PC-9 (cell line): ENCODE measurements at places on chromosomes 5 and 9. TPM values are rescaled to one million over a fixed set of nuclear protein-coding genes. Genes with fewer than 3 reads are reported as not detected.

ZDHHC11 gene
- total RNA-seq, result 13.1 and 19.1 TPM in 2 replicates

FOXI1 gene
- not detected in 2 replicates for total RNA-seq

DNA sequence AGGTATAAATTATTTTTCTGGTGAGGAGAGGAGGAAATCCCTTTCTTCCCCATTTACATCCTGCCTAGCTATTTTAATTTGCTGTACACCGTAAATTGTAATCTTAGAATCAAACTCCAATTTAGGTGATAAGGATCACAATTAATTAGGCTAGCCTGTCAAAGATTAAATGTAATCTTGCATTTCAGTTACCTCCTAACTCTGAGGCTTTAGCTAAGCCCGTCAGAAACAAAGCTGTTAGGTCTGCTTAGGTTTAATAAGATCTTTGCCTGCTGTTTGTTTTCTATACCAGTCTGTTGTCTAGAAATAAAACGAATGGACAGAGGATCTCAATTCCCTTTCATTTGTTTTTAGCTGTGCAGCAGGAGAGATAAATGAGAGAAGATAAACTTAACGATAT, 51.5 kb downstream of the PIK3R1 start:
- no peak overlapping the region for H3K4me3 ChIP-seq
- no peak for DNase-seq
- H3K27me3 ChIP-seq, result no peaks in the 10 kb centered on the region
- no peak overlapping the region for H3K27ac ChIP-seq
- no peaks in the 10 kb centered on the region for H3K4me1 ChIP-seq
- no peaks in the 10 kb centered on the region for H3K36me3 ChIP-seq

- H3K27me3 ChIP-seq, result no peaks in the 10 kb centered on the region
- H3K4me3 ChIP-seq, result no peak overlapping the region
- DNase-seq, result no peak
- H3K4me1 ChIP-seq, result peaks cover 8% of the 10 kb centered on the region; the same call in 1 of the 2 replicates
- H3K27ac ChIP-seq, result no peak overlapping the region
These were observed 493.4 kb upstream of the TUSC1 start for GRCh38 chr9:26171691-26172090.

GRCh38 chr5:20972419-20972925, 984.5 kb upstream of the CDH18 start:
- H3K27ac ChIP-seq, result no peak overlapping the region
- H3K27me3 ChIP-seq, result no peaks in the 10 kb centered on the region
- H3K36me3 ChIP-seq, result no peaks in the 10 kb centered on the region
- H3K4me1 ChIP-seq, result no peaks in the 10 kb centered on the region
- no peak overlapping the region for H3K4me3 ChIP-seq
